ENCODE measurements at places on chromosomes 16 and 17.
A peak's percentile ranks its signal among the peaks of the same experiment; 100 is the strongest.

DNA sequence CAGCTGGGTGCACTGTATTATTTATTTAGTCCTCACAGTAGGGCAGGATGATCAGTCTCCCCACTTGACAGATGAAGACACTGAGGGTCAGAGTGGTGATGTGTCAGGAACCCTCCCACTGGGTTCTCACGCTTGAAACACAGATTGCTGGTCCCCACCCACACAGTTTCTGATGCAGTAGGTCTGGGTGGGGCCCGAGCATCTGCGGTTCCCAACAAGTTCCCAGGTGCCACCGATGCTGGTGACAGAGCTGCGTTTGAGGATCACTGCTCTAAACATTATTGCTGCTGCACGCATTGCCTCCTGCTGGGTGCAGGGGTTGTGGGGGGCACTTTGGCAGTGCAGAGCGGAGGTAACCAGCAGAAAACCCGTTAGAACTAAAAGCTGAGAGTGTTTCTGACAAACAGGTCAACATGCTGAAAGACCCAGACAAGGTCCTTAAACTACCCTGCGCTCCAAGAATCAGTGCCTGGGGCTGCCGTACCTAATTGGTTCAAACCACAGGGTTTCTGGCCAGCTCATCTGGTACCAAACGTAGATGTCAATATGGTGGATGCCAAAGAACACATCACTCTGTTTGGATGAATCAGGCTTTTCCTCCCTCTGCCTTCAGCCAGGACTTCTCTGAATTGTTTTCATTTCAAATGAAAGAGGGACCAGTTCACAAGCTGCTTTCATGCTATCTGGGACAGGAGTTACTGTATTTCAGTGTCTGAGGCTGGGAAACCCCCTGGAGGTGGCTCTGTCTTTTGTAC, 76.0 kb downstream of the ABCC1 start:
- DNase-seq = peak; percentile 45

GRCh38 chr17:65553646-65554552, 7.5 kb downstream of the AXIN2 start:
- DNase-seq = no peak

DNA sequence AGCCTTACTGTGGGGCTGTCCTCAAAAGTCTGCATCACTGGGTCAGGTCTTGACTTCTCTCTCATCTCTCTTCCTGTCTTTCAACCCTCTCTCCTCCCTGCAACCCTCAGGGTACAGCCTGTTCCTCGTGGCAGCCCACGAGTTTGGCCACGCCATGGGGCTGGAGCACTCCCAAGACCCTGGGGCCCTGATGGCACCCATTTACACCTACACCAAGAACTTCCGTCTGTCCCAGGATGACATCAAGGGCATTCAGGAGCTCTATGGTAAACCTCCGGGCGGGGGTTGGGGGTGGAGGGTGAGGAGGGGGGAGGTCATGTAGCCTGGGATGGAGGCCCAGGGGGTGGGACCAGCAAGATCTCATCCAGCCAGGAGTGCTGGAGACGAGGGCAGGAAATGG, 12.7 kb downstream of the MMP2 start:
- DNase-seq = no peak

GRCh38 chr17:36756695-36757094, 155.3 kb downstream of the MRM1 start:
- no peak for DNase-seq

GRCh38 chr17:49414271-49414621, 436 bp downstream of the PHB1 start:
- DNase-seq = no peak

GRCh38 chr17:13678841-13679240, 77.1 kb upstream of the HS3ST3A1 start:
- no peak for DNase-seq

DNA sequence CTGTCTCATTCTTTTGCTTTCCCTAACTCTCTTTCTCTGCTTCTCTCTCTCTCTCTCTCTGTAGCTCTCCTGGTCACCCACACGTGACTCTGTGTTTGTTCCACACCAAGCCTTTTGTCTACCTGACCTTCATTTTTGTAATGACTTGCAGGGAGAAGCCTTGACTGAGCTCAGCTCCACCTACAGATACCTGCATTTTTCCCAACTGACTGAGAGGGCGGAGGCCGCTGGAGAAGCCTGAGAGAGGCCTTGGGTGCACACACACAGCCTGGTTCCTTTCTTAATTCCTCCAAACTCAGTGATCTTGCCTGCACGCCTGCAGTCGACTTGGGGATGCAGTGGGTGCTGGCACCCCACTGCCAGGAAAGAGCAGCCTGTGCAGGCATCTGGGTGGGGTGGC, 68.8 kb downstream of the LYRM1 start:
- no peak for DNase-seq

GRCh38 chr16:86565181-86565631, 1.4 kb upstream of the FOXC2 start:
- no peak for DNase-seq

DNA sequence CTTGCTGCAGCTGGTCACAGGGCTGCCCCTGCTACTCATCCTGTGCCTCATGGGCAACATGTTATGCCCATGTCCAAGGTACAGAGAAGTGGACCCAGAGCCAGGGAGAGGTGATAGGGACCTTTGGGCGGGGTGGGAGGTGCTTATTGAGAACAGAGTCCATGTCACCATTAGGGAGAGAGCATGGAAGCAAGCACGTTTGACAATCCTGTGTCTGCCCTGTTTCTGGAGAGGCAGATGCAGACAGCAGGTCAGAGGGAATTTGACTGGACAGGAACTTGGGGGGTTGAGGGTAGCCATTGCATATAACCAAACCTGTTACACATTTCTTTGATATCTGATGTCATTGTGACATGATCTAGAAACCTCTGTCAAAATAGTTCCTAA, 14.3 kb upstream of the ARL4D start:
- DNase-seq = no peak

GRCh38 chr17:15238057-15238456, 27.1 kb downstream of the PMP22 start:
- no peak for DNase-seq
